ENCODE measurements at places on chromosomes 2 and 18. TPM values are rescaled to one million over a fixed set of nuclear protein-coding genes. Genes with fewer than 3 reads are reported as not detected.

The FOXD4L1 gene
- 0.13 TPM for total RNA-seq

- H3K27ac ChIP-seq: peak overlapping the region; percentile 51
- H3K4me1 ChIP-seq: peaks cover 39% of the 10 kb centered on the region
- peak overlapping the region; percentile 76 for H3K4me3 ChIP-seq
- H3K36me3 ChIP-seq: peaks cover 12% of the 10 kb centered on the region
Observed at GRCh38 chr2:15941481-15941850, 1.1 kb downstream of the MYCN start.

DNA sequence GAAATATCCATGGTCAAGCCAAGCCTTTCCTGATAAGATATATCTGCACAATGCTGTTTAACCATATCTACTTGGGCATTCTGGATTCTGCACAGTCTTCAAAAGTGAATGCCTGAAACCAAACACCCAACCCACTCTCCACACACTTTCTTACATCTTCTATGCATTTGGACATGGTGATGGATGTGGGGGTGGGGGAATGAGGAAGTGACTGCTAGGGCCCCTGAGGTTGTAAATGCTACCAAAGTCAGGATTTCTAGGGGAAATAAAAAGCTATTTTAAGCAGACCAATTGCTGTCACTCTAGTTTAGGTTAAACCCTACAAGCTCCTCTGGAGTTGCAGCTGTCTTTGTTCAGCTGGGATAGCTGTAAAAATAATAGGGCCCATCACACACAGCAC is 26.7 kb upstream of the TGFA start:
- no peaks in the 10 kb centered on the region for H3K4me1 ChIP-seq
- H3K27ac ChIP-seq: no peak overlapping the region
- no peak for DNase-seq

- H3K4me1 ChIP-seq: peaks cover 5% of the 10 kb centered on the region
- no peaks in the 10 kb centered on the region for H3K36me3 ChIP-seq
- no peaks in the 10 kb centered on the region for H3K27me3 ChIP-seq
- H3K27ac ChIP-seq: no peak overlapping the region
Observed at GRCh38 chr18:49856496-49856895, 43.2 kb upstream of the ACAA2 start.

DNA sequence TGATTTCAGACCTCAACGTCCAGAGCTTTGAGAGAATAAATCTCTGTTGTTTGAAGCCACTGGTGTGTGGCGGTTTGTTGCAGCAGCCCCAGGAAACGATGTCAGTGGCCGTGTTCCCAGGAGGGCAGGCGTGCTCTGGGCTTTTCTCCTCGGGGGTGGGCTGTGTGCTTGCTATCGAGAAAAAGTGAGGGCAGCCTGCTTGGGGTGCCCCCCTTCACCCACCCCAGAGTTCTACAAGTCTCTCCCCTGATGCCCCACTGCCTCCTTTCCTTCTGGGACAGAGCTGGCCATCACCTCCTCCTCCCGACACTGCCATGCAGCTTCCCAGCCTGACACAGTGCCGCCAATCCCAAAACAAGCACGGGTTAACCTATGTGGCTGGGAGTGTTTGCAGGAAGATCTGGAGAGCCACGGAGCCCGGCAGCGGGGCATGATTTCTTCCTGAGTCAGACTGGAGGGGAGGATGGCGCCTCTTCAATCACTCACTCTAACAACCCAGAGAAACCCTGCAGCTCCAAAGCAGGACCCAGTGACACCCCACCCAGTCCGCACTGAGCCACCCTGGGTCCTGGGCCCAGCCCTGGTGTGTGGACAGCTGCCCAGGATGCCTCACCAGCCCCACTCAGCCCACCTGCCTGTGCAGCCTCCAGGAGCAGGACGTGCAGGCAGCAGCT is 213.7 kb upstream of the RAB6C start:
- peaks cover 2% of the 10 kb centered on the region for H3K4me1 ChIP-seq
- H3K27ac ChIP-seq: no peak overlapping the region
- no peaks in the 10 kb centered on the region for H3K36me3 ChIP-seq
- DNase-seq: no peak

- no peaks in the 10 kb centered on the region for H3K36me3 ChIP-seq
- DNase-seq: no peak
- peaks cover 2% of the 10 kb centered on the region for H3K27me3 ChIP-seq
- H3K27ac ChIP-seq: no peak overlapping the region
- no peak overlapping the region for H3K4me3 ChIP-seq
Observed at GRCh38 chr2:38438883-38439612, 62.0 kb upstream of the ATL2 start.

GRCh38 chr2:28413152-28413898 is 20.7 kb downstream of the FOSL2 start:
- peak overlapping the region; percentile 91 for H3K27ac ChIP-seq
- H3K4me1 ChIP-seq: peaks cover 35% of the 10 kb centered on the region
- peak; percentile 82 for DNase-seq

- no peaks in the 10 kb centered on the region for H3K27me3 ChIP-seq
- H3K4me1 ChIP-seq: no peaks in the 10 kb centered on the region
- no peak overlapping the region for H3K27ac ChIP-seq
- H3K4me3 ChIP-seq: no peak overlapping the region
- peaks cover 6% of the 10 kb centered on the region for H3K36me3 ChIP-seq
Observed at GRCh38 chr2:231284296-231284695, 85.9 kb downstream of the ARMC9 start.

The IL1F10 gene
- total RNA-seq: not detected

DNA sequence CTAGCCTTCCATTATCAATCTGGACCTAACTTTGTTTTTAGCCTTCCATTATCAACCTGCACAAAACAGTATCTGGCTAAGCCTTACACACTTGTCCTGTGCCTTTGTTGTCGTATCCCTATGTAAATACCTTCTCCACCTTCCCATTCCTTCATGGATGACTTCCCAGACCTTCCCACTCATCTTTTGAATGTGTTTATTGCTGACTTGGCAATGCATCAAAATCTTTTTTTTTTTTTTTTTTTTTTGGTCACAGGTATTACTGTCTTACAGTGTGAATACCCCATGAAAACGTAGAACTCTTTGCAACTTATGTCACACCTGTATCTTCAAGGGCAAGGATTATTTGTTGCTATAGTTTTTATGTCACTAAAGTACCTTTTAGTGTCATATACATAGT is 25.7 kb downstream of the RPE start:
- no peak overlapping the region for H3K4me3 ChIP-seq
- no peaks in the 10 kb centered on the region for H3K4me1 ChIP-seq
- peaks cover 4% of the 10 kb centered on the region for H3K36me3 ChIP-seq
- DNase-seq: no peak

DNA sequence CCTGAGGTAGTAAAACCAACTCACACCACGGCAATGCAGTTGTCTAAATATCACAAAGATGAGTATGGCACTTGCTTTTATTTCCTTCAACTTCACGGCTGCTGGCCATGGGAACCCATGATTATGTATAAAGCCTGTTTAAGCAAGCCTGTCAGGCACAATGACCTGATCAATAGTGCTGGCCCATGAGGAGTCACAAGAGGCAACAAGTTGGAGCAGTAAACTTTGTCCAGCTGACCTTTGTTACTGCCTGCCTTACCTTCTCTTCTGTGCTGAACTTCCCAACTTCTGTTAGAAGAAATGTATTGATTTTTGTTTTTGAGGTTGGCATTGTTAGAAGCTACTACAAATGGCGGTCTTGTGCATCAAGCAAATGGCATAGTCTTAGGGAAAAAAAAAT is 151.9 kb downstream of the RAB3GAP1 start:
- H3K4me3 ChIP-seq: no peak overlapping the region
- H3K27me3 ChIP-seq: no peaks in the 10 kb centered on the region
- no peak for DNase-seq
- H3K36me3 ChIP-seq: no peaks in the 10 kb centered on the region

The FBXO41 gene
- 0.09 TPM for total RNA-seq

GRCh38 chr2:220044383-220044782 is 417.0 kb downstream of the SLC4A3 start:
- no peak overlapping the region for H3K4me3 ChIP-seq
- no peaks in the 10 kb centered on the region for H3K36me3 ChIP-seq
- H3K27me3 ChIP-seq: no peaks in the 10 kb centered on the region

The HAAO gene
- total RNA-seq: 14.8 TPM

DNA sequence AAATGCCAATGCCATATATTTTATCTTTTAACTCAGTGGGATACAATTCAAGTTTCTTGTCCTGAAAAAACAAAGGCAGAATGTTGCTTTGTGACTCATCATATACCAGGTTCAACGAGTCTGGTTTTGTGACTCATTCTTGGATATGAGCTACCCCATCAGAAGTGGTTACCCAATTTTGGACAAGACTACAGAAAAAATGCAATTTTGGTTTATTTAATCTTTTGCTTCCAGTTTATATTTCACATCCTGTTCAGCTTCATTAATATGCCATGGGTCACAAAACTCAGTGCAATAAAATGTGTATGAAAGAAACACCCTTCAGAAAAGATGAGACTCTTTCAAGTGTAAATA is 25.0 kb downstream of the FN1 start:
- H3K4me1 ChIP-seq: no peaks in the 10 kb centered on the region

- DNase-seq: peak; percentile 69
- H3K27me3 ChIP-seq: no peaks in the 10 kb centered on the region
- H3K4me3 ChIP-seq: no peak overlapping the region
- no peaks in the 10 kb centered on the region for H3K36me3 ChIP-seq
- no peaks in the 10 kb centered on the region for H3K4me1 ChIP-seq
- no peak overlapping the region for H3K27ac ChIP-seq
Observed at GRCh38 chr2:196453613-196454047, 185.9 kb upstream of the CCDC150 start.

- no peaks in the 10 kb centered on the region for H3K4me1 ChIP-seq
- H3K4me3 ChIP-seq: no peak overlapping the region
- DNase-seq: no peak
- no peaks in the 10 kb centered on the region for H3K36me3 ChIP-seq
Observed at GRCh38 chr18:54734059-54734458, 94.2 kb upstream of the RAB27B start.

GRCh38 chr2:201833781-201834180 is 27.4 kb downstream of the CDK15 start:
- no peaks in the 10 kb centered on the region for H3K36me3 ChIP-seq
- no peak overlapping the region for H3K27ac ChIP-seq
- no peaks in the 10 kb centered on the region for H3K4me1 ChIP-seq

- H3K4me3 ChIP-seq: no peak overlapping the region
- no peaks in the 10 kb centered on the region for H3K27me3 ChIP-seq
- no peak overlapping the region for H3K27ac ChIP-seq
- no peaks in the 10 kb centered on the region for H3K4me1 ChIP-seq
- peak; percentile 24 for DNase-seq
- no peaks in the 10 kb centered on the region for H3K36me3 ChIP-seq
Observed at GRCh38 chr2:204197336-204198005, 260.9 kb downstream of the ICOS start.

Data from muscle of leg (tissue), 16 donors.